ENCODE measurements at places on chromosomes 11 and 22. TPM values are rescaled to one million over a fixed set of nuclear protein-coding genes. Genes with fewer than 3 reads are reported as not detected.

- H3K27ac ChIP-seq, result no peak overlapping the region
- peak; percentile 28 for DNase-seq
- no peak overlapping the region for H3K4me3 ChIP-seq
- no peaks in the 10 kb centered on the region for H3K36me3 ChIP-seq
Observed at GRCh38 chr11:13333456-13333957, 55.9 kb downstream of the BMAL1 start.

GRCh38 chr11:69664103-69664775, 10.9 kb downstream of the LTO1 start:
- H3K27me3 ChIP-seq, result no peaks in the 10 kb centered on the region
- no peaks in the 10 kb centered on the region for H3K36me3 ChIP-seq
- H3K4me1 ChIP-seq, result peaks cover 5% of the 10 kb centered on the region
- H3K4me3 ChIP-seq, result no peak overlapping the region
- no peak overlapping the region for H3K27ac ChIP-seq

GRCh38 chr11:9396752-9397151, 12.3 kb downstream of the IPO7 start:
- H3K4me3 ChIP-seq, result no peak overlapping the region
- no peaks in the 10 kb centered on the region for H3K27me3 ChIP-seq
- no peaks in the 10 kb centered on the region for H3K36me3 ChIP-seq
- no peak overlapping the region for H3K27ac ChIP-seq

DNA sequence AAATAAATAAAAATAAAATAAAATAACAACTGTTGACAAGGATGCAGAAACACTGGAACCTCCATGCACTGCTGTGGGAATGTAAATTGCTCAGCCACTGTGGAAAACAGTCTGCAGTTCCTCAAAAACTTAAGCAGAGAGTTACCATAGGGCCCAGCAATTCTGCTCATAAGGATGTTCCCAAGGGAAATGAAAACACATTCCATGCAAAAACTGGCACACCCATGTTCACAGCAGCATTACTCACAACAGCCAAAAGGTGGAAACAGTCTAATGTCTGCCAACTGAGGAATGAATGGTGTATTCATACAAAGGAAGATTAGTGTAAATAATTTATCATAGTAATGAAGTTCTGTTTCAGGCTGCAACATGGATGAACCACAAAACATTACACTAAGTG, 3.2 kb upstream of the KRTAP5-10 start:
- H3K27me3 ChIP-seq, result no peaks in the 10 kb centered on the region
- DNase-seq, result no peak
- H3K27ac ChIP-seq, result no peak overlapping the region
- H3K36me3 ChIP-seq, result no peaks in the 10 kb centered on the region
- H3K4me1 ChIP-seq, result no peaks in the 10 kb centered on the region
- no peak overlapping the region for H3K4me3 ChIP-seq

GRCh38 chr11:123630126-123630608, 24.3 kb downstream of the SCN3B start:
- H3K4me3 ChIP-seq, result no peak overlapping the region
- no peaks in the 10 kb centered on the region for H3K27me3 ChIP-seq
- H3K36me3 ChIP-seq, result no peaks in the 10 kb centered on the region
- no peak overlapping the region for H3K27ac ChIP-seq
- no peak for DNase-seq

- H3K27me3 ChIP-seq, result no peaks in the 10 kb centered on the region
- no peaks in the 10 kb centered on the region for H3K36me3 ChIP-seq
- no peak overlapping the region for H3K4me3 ChIP-seq
- DNase-seq, result peak; percentile 84
- no peak overlapping the region for H3K27ac ChIP-seq
Observed at GRCh38 chr11:29159552-29160465, 857.0 kb downstream of the KCNA4 start.

DNA sequence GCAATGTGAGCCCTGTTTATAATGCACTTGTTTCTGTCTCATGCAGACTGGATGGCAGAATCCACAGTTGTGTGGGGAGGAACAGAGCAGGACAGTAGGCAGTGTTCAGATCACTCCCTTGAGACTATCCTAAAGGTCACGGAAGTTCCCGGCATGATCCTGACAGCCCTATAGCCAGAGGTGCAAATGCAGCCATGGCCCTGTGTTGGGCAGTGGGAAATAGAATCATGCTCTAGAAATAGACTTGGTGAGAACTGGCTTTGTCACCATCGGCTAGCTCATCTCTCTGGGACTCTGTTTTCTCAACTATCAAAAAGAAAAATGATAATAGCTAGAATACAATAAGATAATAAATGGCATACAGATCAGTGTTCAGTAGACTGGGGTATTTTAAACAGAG, 123.2 kb downstream of the FEZ1 start:
- H3K4me3 ChIP-seq, result no peak overlapping the region
- no peaks in the 10 kb centered on the region for H3K36me3 ChIP-seq
- peaks cover 20% of the 10 kb centered on the region for H3K4me1 ChIP-seq
- no peak overlapping the region for H3K27ac ChIP-seq

- peaks cover 92% of the 10 kb centered on the region for H3K27me3 ChIP-seq
- DNase-seq, result no peak
- H3K4me3 ChIP-seq, result peak overlapping the region; percentile 39
Observed at GRCh38 chr11:8267831-8268529, 4.3 kb upstream of the LMO1 start.

GRCh38 chr11:82523141-82523540, 210.5 kb downstream of the FAM181B start:
- H3K27me3 ChIP-seq, result no peaks in the 10 kb centered on the region
- no peak overlapping the region for H3K27ac ChIP-seq
- H3K4me1 ChIP-seq, result no peaks in the 10 kb centered on the region
- no peaks in the 10 kb centered on the region for H3K36me3 ChIP-seq
- DNase-seq, result peak; percentile 13
- H3K4me3 ChIP-seq, result no peak overlapping the region

The TRIM51 gene
- total RNA-seq, result not detected

The SCGB1C1 gene
- not detected for total RNA-seq

The CCDC82 gene
- total RNA-seq, result 16.3 TPM

All from hepatocyte (in vitro differentiated cells).